ENCODE measurements at places on chromosomes 5 and 9.

- DNase-seq = no peak
Measured at GRCh38 chr5:148666353-148666752, 12.0 kb upstream of the HTR4 start.

DNA sequence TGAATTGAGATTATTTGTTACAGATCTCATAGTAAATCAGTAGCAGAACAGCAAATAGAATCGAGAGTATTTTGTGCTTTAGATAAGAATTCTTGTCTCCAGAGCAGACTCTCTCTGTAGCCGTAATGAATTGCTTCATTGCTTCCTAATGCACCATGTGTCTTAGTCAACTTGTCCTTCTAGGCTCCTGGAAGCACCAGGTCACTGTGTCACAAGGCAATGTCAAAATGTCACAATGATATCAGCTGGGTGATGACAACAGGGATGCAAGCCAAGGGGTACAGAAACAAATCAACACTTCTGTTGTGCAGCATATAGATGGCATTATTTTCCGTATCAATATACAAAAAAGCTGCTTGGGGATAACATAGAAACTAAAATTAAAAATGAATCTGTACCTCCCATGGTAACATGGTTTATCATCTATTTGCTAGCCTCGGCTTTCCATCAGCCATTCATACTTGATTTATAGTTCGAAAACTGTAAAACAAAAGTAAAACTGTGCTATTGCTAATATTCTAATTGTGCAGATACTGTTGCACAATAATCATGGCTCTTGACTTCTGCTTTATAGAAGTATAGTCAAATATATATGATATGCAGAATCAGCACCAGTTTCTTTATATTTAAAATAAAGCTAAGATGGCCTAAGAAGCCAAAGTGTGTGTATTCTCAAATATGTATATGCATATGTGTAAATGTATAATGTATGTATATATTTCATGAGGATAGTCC is 435.9 kb upstream of the TLE4 start:
- no peak for DNase-seq

- peak; percentile 90 for DNase-seq
Measured at GRCh38 chr5:150412319-150413175, at the start of gene CD74. Gene CD74 (minus strand): TSS chr5:150412910. CDS start chr5:150412749, 161 bp downstream.

GRCh38 chr9:126151686-126152134 is 174.9 kb upstream of the MVB12B start:
- no peak for DNase-seq

GRCh38 chr9:95171001-95171400 is 146.5 kb downstream of the FANCC start:
- no peak for DNase-seq

DNA sequence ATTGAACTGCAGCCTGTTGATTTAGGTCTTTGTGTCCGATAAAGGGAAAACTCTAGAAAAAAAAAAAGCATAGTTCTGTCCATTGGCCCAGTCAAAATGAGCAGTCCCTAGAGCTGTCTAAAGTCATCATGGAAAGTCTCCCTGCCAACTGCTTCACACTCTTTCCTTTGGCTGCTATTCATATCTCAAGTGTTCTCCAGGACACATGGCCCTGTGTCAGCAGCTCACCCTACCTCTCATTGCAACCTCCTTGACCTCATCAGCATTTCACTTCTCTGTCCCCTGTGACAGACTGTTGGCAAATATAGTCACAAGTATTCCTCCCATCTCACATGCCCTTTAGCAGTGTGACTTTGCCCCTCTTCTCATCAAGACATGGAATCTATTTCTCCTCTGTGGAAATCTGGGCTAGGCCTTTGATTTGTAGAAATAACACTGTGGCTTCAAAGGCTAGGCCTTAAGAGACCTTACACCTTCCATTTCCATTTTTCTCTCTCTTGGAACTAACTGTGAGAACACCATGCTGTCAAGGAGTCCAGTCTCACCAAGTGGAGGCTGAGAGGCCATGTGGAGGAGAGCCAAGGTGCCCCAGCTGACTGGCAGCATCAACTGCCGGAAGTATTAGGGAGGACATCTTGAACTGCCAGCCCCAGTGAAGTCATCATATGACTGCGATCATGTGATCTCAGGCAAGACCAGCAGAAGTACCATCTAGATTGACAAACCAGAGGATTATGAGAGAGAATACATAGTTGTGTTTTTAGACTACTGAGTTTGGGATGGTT is 149.4 kb upstream of the TARS1 start:
- no peak for DNase-seq

DNA sequence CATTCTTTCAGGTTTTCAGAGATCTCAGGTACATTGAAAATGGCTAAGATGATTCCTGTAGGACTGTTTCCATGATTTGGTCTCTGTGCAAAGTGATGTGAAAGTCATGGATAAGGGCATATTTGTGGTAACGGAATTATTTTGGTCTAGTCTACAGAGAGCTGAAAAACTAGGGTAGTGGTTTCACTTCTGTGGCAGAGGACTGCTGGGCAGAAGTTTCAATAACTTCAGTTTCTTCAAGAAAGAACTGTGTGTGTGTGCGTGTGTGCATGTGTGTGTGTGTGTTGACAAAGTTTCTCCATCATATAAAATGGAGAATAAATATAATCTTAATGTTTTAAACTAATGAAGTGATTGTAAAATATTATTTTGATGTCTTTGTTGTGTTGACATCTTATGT is 4.3 kb downstream of the CNOT8 start:
- no peak for DNase-seq

DNA sequence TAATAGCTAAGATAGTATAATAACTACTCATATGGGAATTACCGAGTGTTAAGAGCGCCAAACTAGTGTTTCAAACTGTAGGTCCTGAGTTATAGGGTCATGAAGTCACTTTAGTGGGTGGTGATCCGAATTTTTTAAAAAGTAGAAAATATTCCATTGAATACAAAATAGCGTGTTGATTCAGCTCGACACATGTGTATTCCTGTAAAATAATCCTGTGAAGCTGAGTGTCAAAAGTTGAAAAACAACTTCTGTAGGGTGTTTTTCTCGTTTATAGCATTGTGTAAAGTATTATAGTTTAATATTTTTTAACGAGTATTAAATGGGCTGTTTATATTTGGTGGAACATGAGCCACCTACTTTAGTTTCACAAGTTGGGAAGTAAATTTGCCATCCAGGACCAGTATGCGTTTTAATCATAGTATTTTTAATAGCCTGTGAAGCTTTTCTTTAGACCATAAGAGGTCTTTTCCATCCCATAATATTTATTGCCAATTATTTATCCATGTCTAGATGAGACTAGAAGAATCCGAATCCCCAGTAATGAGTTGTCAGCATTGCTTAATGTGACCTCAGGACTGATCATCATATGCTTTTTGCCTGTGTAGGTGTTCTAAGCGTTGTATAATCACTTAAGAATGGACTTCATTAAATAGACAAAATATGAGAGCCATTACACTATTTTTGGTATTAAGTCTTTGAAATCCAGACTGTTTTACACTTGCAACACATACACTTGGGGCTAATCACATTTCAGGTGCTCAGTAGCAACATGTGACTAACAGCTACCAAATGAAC is 84.1 kb downstream of the PTPDC1 start:
- DNase-seq = no peak

- DNase-seq = no peak
Measured at GRCh38 chr9:70101265-70101664, 57.6 kb downstream of the MAMDC2 start.

- DNase-seq = no peak
Measured at GRCh38 chr5:38532165-38532669, 24.2 kb downstream of the LIFR start.

Measured in stimulated activated CD8-positive, alpha-beta memory T cell treated with anti-CD3 and anti-CD28 coated beads, Interleukin-4, amount 100 ng/mL, for 4 hours (primary cell).